ENCODE measurements at places on chromosomes 13 and 19. TPM values are rescaled to one million over a fixed set of nuclear protein-coding genes. Genes with fewer than 3 reads are reported as not detected.

DNA sequence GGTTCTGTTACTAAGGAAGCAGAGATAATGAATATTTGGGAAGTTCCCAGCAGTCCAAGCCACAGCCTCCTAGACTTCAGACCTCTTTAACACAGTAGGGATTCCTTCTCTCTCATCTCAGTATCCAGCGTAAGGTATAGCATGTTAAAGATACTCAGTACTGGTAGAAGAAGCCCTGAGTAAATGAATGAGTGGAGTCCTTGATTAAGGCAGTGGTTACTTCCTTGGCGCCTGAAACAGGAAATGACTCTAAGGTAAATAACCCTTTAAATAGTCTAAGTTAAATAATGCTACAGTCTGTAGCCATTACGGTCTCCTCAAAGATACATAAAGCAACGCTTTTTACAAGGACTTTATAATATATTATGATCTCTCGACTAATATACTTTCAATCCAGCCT lies 650.8 kb upstream of the MIR17HG start:
- H3K36me3 ChIP-seq, result no peaks in the 10 kb centered on the region
- H3K27ac ChIP-seq, result no peak overlapping the region
- H3K4me1 ChIP-seq, result no peaks in the 10 kb centered on the region
- no peaks in the 10 kb centered on the region for H3K27me3 ChIP-seq
- no peak overlapping the region for H3K4me3 ChIP-seq

DNA sequence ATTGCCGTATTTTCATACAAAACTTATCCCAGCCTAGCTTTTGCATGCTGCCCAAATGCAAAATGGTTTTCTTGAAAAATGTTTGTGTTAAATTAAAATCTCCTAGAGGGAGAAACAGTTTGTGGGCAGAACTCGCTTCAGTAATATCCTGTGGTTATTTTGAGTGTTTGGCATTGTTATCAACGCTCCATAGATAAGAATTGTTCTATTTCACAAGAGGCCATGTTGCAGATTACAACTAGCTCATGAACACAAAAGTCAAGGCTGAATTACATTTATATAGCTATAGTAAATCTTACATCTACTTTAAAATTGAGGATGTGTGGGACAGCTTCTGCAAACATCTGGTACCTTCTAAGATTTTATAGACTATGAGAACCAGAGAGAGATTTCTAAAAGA lies 447.9 kb downstream of the DCT start:
- H3K27ac ChIP-seq, result no peak overlapping the region
- no peak for DNase-seq
- no peaks in the 10 kb centered on the region for H3K4me1 ChIP-seq
- H3K4me3 ChIP-seq, result no peak overlapping the region

DNA sequence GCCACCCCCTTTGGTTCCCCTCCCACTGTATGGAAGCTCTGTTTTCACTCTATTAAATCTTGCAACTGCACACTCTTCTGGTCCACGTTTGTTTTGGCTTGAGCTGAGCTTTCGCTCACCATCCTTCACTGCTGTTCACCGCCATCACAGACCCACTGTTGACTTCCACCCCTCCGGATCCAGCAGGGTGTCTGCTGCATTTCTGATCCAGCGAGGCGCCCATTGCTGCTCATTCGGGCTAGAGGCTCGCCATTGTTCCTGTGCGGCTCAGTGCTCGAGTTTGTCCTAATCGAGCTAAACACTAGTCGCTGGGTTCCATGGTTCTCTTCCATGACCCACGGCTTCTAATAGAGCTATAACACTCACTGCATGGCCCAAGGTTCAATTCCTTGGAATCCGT lies 42.7 kb downstream of the ACTN4 start:
- H3K27ac ChIP-seq, result no peak overlapping the region
- H3K4me1 ChIP-seq, result peaks cover 95% of the 10 kb centered on the region
- no peak for DNase-seq
- H3K4me3 ChIP-seq, result no peak overlapping the region
- H3K27me3 ChIP-seq, result no peaks in the 10 kb centered on the region

GRCh38 chr13:73158851-73159250 lies 100.0 kb downstream of the KLF5 start:
- H3K4me3 ChIP-seq, result no peak overlapping the region
- H3K4me1 ChIP-seq, result no peaks in the 10 kb centered on the region
- H3K27me3 ChIP-seq, result no peaks in the 10 kb centered on the region

GRCh38 chr13:112973577-112973951 lies 4.5 kb downstream of the MCF2L start:
- no peak overlapping the region for H3K4me3 ChIP-seq
- DNase-seq, result no peak
- peaks cover 25% of the 10 kb centered on the region for H3K27me3 ChIP-seq
- H3K4me1 ChIP-seq, result peaks cover 11% of the 10 kb centered on the region
- H3K36me3 ChIP-seq, result no peaks in the 10 kb centered on the region

DNA sequence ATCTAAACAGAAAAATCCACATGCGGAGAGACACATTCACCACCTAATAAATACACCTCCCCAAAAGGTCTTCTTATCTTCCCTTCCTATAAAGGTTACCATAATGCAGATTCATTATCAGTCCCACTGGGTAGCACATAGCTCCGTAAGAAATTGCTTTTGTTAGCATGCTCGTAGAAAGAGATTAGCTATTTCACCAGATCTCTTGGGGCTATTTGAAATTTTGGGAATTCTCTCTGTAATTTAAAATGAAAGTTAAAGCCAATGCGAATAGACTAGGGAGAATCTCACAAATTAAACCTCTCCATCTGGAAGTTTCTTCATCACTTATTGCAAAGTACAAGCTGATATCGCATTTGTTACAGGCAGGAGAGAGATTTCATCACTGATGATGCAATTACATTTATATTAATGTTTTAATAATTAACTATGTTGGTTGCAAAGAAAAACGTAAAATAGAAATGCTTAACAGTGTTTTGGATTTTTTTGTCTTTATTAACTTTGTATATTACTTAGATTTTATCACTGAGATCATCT lies 12.9 kb upstream of the DACH1 start:
- H3K27me3 ChIP-seq, result no peaks in the 10 kb centered on the region
- DNase-seq, result no peak
- H3K4me3 ChIP-seq, result no peak overlapping the region
- H3K27ac ChIP-seq, result no peak overlapping the region

DNA sequence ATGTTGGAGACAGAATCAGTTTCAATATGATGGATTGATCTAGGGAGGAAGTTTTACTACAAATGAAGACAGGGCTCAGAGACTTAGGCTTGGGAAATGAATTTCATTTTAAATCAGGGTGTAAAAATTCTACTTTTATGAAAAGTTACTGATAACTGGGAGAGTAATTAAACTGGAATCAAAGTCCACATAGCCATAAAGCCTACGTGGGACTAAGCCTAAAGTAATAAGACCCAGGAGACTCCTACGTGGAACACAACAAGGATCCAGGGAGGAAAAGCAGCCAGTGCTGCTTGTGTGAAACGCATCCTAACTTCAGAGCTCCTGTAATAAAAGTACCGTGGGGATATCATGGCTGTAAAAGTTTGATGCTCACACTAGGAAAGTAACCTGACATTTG lies 152.0 kb upstream of the MYO16 start:
- no peak overlapping the region for H3K27ac ChIP-seq
- no peaks in the 10 kb centered on the region for H3K36me3 ChIP-seq
- H3K4me1 ChIP-seq, result no peaks in the 10 kb centered on the region
- no peak for DNase-seq
- no peak overlapping the region for H3K4me3 ChIP-seq
- no peaks in the 10 kb centered on the region for H3K27me3 ChIP-seq

TEX29 gene
- total RNA-seq, result 0.73 TPM

Data from activated CD4-positive, alpha-beta memory T cell treated with anti-CD3 and anti-CD28 coated beads, Interleukin-2, amount 10 ng/mL, durations not matched to agents 7 days and 5 days (primary cell).